ENCODE measurements at places on chromosomes 12 and 14. TPM values are rescaled to one million over a fixed set of nuclear protein-coding genes. Genes with fewer than 3 reads are reported as not detected.

GRCh38 chr14:100879782-100880181, 23.7 kb downstream of the RTL1 start:
- H3K4me3 ChIP-seq, result no peak overlapping the region
- no peak overlapping the region for H3K27ac ChIP-seq
- DNase-seq, result no peak
- H3K27me3 ChIP-seq, result no peaks in the 10 kb centered on the region

DNA sequence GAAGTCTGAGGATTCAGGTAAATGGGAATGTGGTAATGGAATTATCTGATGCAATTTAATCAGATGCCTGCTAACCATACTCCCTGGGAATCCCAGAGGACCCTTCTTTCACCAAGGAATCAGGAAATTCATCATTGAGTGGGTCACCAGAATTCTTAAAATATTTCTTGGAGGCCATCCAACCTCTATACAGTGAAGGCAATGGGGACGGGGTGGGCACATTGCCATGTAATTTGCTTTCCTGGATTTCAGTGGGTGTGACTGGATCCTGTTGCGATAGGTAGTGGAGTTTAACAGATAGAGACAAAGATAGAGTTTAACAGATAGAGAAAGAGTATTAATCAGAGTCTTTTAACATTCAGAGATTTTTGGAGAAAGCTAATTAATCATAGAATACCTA, 394.4 kb downstream of the DAD1 start:
- no peaks in the 10 kb centered on the region for H3K27me3 ChIP-seq
- no peaks in the 10 kb centered on the region for H3K4me1 ChIP-seq
- H3K27ac ChIP-seq, result no peak overlapping the region
- no peak overlapping the region for H3K4me3 ChIP-seq

GRCh38 chr12:124013073-124013472, 40.1 kb downstream of the ZNF664 start:
- H3K27me3 ChIP-seq, result no peaks in the 10 kb centered on the region

DNA sequence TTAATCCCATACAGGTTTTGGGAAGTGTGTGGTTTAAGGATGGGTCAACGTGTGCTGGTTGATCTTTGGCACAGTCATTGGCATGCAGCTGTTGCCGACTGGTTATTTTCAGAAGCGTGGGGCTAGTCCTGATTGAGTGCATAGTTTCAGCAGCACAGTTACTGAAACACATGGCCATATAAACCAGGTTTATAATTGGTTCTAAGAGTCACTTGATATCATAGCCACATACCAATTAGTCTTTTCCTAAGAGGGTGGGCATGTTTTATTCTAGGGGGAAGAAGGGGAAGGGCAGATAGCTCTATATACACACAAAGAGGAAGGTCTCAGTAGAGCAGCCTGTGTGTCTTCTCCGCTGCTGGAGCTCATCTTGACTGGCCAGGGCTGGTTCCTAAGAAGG, 11.0 kb upstream of the RPS6KL1 start:
- no peak for DNase-seq
- no peak overlapping the region for H3K27ac ChIP-seq
- no peaks in the 10 kb centered on the region for H3K36me3 ChIP-seq
- no peak overlapping the region for H3K4me3 ChIP-seq
- H3K4me1 ChIP-seq, result peaks cover 2% of the 10 kb centered on the region

GRCh38 chr14:91998667-91999570, 40.9 kb downstream of the TRIP11 start:
- peak; percentile 18 for DNase-seq
- H3K27me3 ChIP-seq, result no peaks in the 10 kb centered on the region
- H3K36me3 ChIP-seq, result peaks cover 19% of the 10 kb centered on the region

DNA sequence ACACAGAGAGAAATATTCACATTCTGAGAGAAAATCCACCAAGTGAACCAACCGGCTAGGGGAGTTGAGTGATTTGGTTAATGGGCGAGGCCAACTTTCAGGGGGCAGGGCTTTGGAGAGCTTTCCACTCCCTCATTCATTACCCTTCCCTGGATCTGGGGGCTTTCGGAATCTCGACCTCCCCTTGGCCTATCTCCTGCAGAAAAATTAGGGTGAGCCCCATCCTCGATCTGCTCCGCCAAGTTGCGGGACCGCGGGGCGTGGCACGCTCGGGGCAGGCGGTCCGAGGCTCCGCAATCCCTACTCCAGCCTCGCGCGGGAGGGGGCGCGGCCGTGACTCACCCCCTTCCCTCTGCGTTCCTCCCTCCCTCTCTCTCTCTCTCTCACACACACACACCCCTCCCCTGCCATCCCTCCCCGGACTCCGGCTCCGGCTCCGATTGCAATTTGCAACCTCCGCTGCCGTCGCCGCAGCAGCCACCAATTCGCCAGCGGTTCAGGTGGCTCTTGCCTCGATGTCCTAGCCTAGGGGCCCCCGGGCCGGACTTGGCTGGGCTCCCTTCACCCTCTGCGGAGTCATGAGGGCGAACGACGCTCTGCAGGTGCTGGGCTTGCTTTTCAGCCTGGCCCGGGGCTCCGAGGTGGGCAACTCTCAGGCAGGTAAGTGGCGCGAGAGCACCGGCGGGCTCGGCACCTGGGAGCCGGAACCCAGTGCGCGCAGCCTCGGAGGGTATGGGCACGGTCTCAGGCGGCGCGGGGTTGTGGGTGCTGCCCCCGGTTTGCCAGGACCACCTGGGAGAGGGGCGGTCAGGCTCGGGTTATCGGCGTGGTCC, at the start of gene ERBB3:
TSS of gene ERBB3 (plus strand) at position 443 of the 833 bp plus-strand sequence. CDS start at position 579, 136 bp downstream.
- H3K4me3 ChIP-seq, result peak within 1 kb of the TSS; percentile 75
- peak within 1 kb of the TSS; percentile 19 for H3K27ac ChIP-seq
- no peaks in the 10 kb centered on the region for H3K4me1 ChIP-seq
- H3K27me3 ChIP-seq, result no peaks in the 10 kb centered on the region

DNA sequence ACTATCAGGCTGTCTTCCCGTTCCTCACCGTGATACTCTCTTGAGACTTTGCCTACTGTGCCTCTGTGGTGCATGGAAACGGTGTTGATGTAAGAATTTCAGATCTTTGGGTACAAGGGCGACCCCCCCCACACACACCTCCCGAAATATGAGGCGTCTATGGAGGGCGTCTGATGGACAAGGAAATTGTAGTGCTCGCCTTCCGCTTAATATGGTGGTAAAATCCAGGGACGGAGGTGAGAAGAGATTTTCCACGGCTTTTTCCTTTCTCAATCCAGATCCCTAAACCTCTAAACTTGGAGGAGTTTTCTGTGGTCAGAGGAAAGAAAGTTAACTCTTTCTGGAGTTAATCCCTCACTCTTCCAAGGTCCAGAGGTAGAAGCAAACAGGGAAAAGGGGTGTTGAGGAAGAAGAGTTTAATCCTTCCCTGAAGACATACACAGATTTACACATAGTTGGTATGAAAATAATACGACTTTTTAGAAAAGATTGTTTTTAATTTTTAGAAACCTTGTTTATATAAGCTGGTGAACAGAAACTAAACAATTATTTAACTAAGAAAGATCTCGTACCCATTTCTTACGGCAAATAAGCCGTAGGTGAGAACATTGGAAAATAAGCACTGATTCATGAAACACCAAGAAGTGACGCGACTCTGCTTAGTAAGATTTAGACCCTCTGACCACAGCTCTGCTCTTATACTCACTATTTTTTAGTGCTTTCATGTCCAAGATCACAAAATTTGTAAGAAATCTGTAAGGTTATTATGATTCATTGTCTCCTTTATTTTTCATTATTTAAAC, 23.1 kb upstream of the RNASE12 start:
- no peaks in the 10 kb centered on the region for H3K27me3 ChIP-seq
- peak overlapping the region; percentile 85 for H3K4me3 ChIP-seq
- H3K36me3 ChIP-seq, result no peaks in the 10 kb centered on the region
- peaks cover 8% of the 10 kb centered on the region for H3K4me1 ChIP-seq

DNA sequence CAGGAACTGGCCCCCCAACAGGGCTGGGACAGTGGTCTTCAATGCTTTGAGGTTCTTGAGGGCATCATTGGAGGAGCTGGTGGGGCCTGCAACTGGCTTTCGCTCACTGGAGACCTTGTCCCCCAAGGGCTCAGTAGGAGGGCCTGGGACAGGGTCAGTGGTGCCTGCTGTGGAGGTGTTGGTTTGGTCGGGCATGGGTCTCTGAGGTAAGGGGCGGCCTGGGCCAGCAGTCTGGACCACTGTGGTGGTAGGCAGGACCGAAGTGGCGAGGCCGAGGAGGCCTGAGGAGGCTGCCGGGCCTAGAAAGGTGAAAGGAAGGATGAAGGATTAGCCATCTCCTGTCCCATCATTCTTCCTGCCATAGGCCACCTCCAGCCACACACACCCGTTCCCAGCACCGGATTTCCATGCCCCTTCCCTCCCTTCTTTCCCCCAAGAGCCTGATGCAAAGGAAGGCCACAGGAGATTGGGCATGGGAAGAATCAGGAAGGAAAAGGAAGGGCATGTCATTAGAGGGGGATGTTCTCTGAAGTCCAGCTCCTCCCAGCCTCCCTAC, 28.8 kb downstream of the ZFHX2 start:
- no peaks in the 10 kb centered on the region for H3K27me3 ChIP-seq
- no peaks in the 10 kb centered on the region for H3K4me1 ChIP-seq
- no peak overlapping the region for H3K27ac ChIP-seq
- DNase-seq, result no peak

DNA sequence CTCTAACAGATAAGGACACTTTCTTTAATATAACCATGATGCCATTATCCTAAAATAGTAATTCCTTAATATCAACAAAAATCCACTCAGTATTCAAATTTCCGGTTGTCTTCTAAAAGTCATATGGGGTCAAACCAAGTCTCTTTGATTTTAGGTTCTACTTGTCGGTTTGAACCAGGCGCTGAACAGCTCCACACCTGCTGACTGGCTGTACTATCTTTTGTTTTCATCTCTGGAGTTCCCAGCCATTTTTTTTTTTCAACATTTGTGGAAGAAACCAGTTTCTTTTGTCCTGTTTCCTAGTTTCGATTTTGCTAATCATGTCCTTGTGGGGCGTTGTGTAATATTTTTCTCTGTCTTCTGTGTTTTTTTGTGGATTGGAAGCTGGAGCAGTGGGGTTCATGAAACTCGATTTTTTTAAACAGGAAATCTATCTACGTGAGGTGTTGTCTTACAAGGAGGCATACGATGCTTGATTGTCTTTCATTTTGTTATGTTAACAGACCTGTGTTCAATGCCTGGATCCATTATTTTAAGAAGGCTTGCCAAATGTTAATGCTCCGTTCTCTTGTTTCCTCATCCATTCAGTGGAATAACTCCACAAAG, 50.2 kb downstream of the FZD10 start:
- H3K4me3 ChIP-seq, result no peak overlapping the region
- no peaks in the 10 kb centered on the region for H3K27me3 ChIP-seq
- DNase-seq, result no peak
- no peaks in the 10 kb centered on the region for H3K4me1 ChIP-seq

DNA sequence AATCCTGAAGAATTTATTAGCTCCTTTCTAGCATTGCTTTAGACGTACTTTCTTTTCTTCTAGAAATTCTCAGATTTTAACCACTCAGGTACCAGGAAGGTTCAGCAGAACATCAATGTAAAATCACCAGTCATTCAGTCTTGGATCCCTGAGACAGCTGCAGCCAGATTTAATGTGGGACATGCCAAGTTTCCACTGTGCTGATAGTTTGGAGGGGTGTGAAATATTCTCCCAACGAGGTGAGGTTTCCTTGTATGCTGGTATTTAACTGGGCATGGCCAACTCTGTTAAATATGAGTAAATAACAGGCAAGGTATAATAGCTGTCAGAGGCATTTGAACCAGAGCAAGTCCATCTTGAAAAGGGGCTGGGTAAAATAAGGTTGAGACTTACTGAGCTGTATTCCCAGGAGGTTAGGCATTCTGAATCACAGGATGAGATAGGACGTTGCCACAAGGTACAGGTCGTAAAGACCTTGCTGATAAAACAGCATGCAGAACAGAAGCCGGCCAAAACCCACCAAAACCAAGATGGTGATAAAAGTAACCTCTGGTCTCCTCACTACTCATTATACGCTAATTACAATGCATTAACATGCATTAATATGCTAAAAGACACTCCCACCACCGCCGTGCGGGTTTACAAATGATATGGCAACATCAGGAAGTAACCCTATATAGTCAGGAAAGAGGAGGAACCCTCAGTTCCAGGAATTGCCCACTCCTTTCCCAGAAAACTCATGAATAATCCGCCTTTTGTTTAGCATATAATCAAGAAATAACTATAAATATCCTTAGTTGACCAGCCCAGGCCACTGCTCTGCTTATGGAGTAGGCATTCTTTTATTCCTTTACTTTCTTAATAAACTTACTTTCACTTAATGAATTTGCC, 75.2 kb upstream of the RASSF8 start:
- no peak for DNase-seq
- H3K27me3 ChIP-seq, result no peaks in the 10 kb centered on the region
- no peak overlapping the region for H3K27ac ChIP-seq
- no peaks in the 10 kb centered on the region for H3K4me1 ChIP-seq
- no peak overlapping the region for H3K4me3 ChIP-seq

- H3K4me3 ChIP-seq, result peak within 1 kb of the TSS; percentile 89
- H3K4me1 ChIP-seq, result peaks cover 31% of the 10 kb centered on the region
- H3K36me3 ChIP-seq, result peaks cover 23% of the 10 kb centered on the region
- H3K27ac ChIP-seq, result peak within 1 kb of the TSS; percentile 95
- H3K27me3 ChIP-seq, result no peaks in the 10 kb centered on the region
Observed at GRCh38 chr14:103562429-103563225, at the start of the genes BAG5 and COA8. BAG5 (minus strand) TSS chr14:103562657; CDS start chr14:103561164, 1,493 bp downstream. COA8 (plus strand) TSS chr14:103562960; CDS start chr14:103563002, 42 bp downstream.

DNA sequence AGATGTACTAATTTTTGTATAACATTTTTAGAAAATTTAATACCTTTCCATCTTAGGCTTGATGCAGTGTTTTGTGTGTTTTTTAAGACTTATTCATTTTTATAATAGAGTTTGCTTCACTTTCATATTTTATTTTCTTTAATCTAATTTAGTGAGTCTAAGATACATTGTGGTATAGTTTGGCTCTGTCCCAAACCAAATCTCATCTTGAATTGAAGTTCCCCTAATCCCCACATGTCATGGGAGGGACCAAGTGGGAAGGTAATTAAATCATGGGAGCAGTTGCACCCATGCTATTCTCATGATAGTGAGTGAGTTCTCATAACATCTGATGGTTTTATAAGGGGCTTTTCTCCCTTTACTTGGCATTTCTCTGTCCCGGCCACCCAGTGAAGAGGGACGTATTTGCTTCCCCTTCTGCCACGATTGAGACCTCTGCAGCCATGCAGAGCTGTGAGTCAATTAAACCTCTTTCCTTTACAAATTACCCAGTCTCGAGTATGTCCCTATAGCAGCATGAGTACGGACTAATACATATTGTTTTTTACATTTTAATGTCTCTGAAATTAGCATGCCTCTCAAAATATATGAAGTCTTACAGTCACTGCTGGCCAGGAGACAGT, 34.9 kb downstream of the GABARAPL1 start:
- H3K27me3 ChIP-seq, result no peaks in the 10 kb centered on the region
- H3K36me3 ChIP-seq, result no peaks in the 10 kb centered on the region
- no peak overlapping the region for H3K4me3 ChIP-seq
- DNase-seq, result no peak

Gene C12orf54
- not detected for polyA plus RNA-seq

Gene NR4A1
- 11.1 TPM for polyA plus RNA-seq

Gene FOXM1
- polyA plus RNA-seq, result 15.4 TPM

Gene WASHC3
- 150 TPM for polyA plus RNA-seq

Gene KSR2
- polyA plus RNA-seq, result not detected

Gene SIX6
- not detected for polyA plus RNA-seq

Gene SMCO3
- polyA plus RNA-seq, result not detected

Gene SRGAP1
- polyA plus RNA-seq, result 29.4 TPM

Gene SLC6A12
- polyA plus RNA-seq, result not detected
